Peyer's patch (tissue), 4 donors: ENCODE measurements at places on chromosomes 16 and 17.

GRCh38 chr16:71423865-71424264 is 18.0 kb downstream of the TLE7 start:
- no peak for DNase-seq

DNA sequence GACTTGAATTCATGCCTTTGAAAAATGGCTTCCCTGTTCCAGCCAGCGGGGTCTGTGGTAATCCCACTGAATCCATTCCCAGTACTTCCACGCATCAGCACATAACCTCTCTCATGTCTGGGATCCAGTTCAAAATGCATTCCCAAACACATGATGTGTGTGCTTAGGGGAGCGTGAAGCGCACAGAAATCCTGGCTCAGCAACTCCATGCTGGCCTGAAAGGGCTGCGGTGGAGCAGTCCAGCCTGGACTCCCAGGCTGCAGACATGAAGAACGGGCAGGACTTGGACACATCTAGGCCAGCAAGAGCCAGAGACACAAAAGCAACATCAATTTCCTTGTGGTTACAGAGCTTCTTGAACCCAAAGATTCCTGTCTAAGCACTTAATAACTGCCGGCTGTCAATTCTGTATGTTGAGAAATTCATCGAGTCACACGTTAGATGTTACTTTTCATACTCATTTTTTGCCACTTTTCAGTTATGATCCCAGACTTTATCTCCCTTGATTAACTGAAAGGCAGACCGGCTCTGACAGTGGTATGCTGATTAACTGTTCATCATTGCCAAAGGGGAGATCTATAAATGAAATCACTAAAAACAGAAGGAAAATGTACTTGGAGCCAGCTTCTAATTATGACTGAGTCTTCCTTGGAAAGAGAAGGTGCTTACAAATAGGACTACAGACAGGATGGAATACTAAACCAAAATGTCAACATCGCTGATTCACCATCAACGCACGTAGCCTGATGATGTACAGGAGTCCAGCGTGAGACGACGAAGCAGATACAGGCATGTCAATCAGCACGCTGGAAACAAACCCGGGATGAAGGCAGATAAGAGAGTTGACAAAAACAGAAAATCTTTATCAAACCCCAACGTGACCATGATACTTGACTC is 23.0 kb downstream of the NSMCE1 start:
- DNase-seq: no peak

DNA sequence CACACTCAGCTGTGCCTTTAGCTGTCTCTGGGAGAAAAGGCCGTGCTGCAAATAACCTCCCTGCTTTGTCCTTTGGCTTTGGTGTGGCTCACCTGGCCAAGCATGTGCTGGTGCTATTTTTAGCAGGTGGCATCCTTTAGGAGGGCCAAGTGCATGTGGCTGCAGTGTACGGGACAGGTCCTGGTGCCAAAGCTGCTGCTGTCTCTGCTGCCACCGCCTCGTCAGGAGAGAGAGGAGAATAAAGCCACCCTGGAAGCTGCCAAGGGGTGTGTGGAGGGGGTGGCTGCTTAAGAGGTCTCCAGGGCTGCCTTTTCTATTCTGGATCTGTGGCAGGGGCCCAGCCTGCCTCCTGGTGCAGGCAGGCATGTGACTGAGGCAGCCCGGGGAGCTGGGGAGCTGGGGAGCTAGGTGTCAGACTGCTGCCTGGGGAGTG is 6.2 kb downstream of the AKAP1 start:
- DNase-seq: no peak

GRCh38 chr16:68800257-68800875 is 43.0 kb upstream of the TANGO6 start:
- DNase-seq: no peak

GRCh38 chr17:45873728-45874127 is 20.6 kb upstream of the MAPT start:
- DNase-seq: no peak

GRCh38 chr17:45247429-45248131 is 14.3 kb downstream of the SPATA32 start:
- peak; percentile 99 for DNase-seq

GRCh38 chr17:16489431-16489830 is 2.6 kb downstream of the LRRC75A start:
- no peak for DNase-seq

DNA sequence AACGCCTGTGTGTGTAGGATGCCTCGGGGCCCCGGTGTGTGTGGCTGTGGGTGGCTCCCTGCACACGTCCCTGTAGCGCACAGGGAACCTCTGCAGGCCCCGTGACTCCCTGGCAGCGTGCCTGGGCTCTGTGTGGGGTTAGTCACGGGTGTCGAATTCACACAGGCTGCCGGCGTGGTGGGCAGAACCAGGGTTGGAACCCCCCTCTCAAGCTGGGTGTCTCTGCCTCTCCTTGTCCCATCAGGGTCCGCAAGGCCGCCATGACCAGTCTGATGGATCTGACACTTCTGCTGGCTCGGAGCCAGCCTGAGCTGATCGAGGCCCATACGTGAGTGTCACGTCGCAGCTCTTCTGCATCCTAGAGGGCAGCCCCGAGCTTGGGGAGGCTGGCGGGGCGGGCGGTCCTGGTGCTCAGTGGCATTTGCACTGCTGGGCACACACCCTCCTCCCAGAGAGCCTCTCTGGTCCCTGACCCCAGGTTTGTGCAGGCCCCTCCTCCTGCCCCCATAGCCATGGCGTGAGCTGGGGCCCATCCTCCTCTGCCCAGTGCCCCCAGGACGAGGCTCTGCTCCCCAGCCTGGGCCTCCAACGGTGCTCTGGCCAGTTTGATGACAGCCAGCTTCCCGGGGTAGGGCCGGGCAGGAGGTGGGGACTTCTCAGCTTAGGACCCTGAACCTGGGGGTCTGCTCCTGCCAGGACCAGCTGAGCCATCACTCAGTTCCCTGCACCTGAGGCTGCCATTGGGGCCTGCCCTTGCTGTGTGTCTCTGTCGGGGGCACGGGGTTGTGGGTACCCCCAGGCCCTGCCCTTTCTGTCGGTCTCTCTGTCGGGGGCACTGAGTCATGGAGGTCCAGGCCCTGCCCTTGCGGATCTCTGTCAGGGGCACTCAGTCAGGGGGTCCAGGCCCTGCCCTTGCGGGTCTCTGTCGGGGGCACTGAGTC is 88.1 kb upstream of the ZNF750 start:
- DNase-seq: no peak

DNA sequence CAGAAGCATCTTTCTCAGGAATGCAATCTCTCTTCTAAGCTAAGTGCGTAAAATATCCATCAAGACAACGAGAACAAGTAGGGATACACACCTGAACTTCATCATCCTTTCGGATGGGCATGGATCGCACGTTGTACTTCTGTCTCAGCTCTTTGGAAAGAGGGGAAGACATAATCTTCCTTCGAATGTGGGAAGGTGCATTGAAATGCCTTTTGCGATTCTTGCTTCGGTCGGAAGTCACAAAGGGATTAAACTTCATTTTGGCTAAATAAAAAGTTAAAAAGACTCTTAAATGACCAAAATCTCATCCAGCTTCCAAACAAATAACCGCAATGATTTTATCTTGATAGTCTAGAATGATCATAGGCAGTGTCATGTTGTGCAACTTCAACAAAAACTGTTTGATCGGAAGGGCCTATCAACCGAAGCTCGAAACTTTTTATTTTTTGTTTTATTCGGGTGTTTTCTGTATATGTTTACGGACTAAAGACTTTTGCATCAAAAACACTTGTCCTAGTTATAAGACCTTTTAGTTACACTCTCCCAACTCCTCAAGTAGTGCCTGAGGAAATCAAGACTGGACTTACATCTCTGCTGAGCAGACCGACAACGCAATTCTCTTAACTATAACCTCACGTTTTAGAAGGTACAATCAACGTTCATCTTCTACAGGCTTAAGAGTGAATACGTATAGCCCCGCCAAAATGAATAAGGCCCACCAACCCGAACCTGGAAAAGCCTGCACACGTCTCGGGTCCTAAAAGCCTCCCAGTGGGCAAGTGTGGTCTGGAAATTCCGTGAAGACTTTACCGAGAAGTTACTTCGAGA is 727 bp downstream of the RPL26 start:
- DNase-seq: no peak

GRCh38 chr17:29342158-29342765 is 47.9 kb upstream of the TAOK1 start:
- DNase-seq: no peak

DNA sequence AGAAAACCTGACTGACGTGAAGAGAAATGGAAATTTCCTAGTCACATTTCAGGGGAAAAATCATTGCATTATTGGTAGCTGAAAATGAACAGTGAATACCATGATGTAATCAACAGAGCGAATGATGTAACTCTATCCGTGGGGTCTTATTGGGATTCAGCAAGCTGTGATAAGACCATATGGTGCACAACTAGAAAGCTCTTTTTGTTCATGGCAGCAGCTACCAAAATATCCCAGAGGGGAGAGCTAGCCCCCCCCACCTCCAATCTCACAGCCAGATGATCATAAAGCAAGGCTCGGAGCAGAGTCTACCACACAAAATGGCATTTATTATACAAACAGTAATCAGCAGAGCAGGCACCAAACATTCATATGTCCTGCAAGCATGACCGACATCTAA is 22.2 kb upstream of the DNAH17 start:
- no peak for DNase-seq

DNA sequence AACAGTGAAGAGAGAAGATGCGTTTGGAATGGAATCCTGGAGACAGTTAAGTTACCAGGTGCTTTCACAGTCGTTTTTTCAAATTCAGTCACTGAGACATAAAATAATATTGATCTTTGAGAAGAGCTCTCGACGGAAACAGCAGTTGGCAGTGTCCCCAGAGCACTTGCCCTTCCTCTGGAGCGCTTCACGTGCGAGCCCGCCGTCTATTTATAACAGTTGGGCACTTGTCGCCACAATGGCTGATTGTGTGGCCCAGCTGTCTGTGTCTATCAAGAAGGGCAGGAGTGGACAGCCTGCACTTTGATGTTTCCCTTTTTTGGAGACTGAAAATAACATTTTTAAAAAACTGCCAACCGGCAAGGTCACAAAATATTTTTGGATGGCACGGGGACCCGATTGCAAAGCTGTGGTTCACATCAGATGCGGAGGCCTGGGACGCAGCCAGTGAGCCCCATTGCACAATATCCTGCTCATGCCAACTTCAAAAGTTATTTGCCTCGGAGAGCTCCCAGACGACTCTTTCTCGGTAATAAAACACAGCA is 62.9 kb downstream of the ADCY9 start:
- no peak for DNase-seq

GRCh38 chr17:8829036-8829941 is 30.1 kb upstream of the MFSD6L start:
- DNase-seq: no peak

- no peak for DNase-seq
Measured at GRCh38 chr16:1557576-1557975, 24.1 kb downstream of the TMEM204 start.

GRCh38 chr17:73347351-73347750 is 35.5 kb upstream of the CDC42EP4 start:
- no peak for DNase-seq
